Kidney epithelial cell (primary cell): ENCODE measurements at places on chromosomes 4 and X. TPM values are rescaled to one million over a fixed set of nuclear protein-coding genes. Genes with fewer than 3 reads are reported as not detected.

CXCL1 gene
- total RNA-seq, result 75.9 and 112 TPM in 2 replicates

ADAMTS3 gene
- total RNA-seq, result 3.4 and 3.5 TPM in 2 replicates

MAGEA12 gene
- not detected in 2 replicates for total RNA-seq

ZDHHC9 gene
- total RNA-seq, result 31.6 and 31.7 TPM in 2 replicates

DTHD1 gene
- not detected in 2 replicates for total RNA-seq

RPA4 gene
- 0.21 TPM in 1 of 2 replicates, not detected in the other for total RNA-seq

NXT2 gene
- 7.6 and 7.9 TPM in 2 replicates for total RNA-seq

DNA sequence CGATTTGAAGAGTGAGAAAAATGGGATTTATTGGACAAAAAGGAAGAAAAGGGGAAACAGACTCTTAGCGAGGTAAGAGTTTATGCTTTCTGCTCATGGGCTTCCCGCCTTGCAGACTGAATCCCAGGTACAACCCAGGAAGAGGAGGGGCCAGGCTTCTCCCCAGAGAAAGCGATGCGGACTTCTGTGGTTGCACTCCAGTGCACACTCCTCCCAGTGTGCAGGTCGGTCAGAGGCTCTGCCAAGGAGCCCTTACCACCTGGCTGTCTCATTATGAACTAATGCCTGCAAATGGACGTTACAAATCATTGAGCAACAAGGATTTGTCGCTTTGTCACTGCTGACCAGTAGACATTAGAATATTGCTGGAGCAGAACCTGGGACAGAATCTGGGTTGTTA, 39.9 kb upstream of the GLRA2 start:
- DNase-seq, result peak; percentile 25

- DNase-seq, result no peak
Measured at GRCh38 chr4:156594624-156595023, 377.0 kb downstream of the PDGFC start.

DNA sequence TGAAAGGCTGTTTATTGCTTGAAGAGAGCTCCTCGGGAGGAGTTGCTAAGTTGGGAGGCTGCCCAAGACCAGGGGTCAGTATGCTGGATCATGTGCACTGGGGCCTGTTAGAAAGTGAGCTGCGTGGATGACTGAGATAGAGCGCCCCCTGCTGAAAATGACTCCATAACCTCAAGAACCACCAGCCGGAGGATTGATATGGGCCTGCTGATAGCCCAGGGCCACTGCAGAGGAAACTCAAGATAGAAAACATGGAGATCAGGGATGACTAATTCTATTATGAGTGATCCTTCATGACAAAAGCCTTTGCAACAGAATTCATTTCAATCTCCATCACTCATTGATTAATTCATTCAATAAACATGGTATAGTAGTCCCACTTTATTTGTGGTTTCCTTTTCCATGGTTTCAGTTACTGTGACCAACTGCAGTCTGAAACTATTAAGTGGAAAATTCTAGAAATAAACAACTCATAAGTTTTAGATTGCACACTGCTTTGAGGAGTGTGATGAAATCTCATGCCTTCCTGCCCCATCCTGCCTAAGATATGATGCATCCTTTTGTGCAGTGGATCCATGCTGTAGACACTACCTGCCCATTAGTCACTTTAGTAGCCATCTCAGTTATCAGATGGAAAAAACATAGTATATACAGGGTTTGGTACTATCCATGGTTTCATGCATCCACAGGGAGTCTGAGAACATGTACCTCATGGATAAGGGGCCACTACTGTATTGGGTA, 126.7 kb upstream of the MBNL3 start:
- DNase-seq, result no peak

DNA sequence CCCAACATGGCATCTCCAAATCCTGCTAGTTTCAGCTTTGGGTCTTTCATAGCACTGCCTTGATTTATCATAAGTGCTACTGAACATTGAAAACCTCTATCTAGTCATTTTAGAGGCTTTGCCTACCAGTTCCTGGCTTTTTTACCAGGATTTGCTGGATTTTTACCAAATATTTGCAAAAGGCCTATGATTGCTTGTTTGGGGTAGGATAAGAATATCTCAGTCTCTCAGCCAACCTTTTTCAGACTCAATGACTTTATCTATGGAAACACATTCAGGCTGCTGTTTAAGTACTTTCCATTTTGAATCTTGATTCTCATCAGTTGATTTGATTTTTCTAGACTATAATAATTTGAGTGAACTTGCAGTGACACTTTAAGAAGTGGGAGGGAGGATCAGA, 80.1 kb downstream of the NPFFR2 start:
- no peak for DNase-seq

DNA sequence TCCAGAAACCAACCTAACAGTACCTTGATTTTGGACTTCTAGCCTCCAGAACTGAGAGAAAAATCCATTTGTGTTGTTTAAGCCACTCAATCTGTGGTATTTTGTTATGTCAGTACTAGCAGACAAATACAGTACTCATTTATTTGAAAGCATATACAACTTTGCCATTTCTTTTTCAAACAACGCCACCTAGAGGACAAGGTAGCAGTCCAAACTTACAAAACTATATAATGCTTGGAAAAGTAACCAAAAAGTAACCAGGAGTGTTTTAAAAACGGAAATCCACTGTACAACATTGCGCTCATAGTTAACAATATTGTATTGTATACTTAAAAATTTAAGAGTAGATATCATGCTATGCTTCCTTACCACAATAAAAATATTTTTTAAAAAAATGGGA, 37.0 kb upstream of the FGF13 start:
- no peak for DNase-seq

- DNase-seq, result peak; percentile 14
Measured at GRCh38 chrX:30735839-30736238, 82.6 kb downstream of the GK start.

DNA sequence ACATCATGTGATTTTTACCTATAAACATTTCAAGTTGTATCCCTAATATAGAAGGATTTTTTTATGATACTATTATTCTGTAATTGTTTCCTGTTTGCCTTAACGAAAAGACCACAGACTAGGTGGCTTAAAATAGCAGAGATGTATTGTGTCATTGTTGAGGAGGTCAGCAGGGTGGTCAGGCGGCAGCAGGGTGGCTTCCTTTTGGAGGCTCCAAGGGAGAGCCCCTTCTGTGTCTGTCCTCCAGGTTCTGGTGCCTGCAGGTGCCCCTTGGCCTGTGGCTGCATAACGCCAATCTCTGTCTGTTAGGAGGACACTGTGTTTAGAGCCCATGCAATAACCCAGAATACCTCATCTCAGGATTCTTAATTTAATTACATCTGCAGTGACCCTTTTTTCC, 118.1 kb downstream of the TBL1X start:
- no peak for DNase-seq

DNA sequence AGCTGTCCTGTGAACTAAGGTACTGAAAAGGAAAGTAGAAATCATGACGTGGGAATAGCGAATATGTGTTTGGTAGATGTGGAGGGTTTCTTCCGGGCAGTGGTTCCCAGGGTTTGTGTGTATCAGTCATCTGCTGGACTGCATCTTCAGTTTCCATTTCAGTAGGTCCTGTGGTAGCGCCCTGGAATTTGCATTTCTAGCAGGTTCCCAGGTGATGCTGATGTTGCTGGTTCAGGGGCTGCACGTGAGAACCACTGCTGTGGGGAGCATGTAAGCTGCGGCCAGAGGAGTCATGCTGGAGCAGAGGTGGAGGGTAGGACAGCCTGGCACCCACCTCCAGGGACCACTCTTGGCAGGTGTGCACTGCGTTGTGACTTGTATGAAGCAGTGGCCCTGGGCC, 47.1 kb downstream of the ARHGAP10 start:
- DNase-seq, result no peak

DNA sequence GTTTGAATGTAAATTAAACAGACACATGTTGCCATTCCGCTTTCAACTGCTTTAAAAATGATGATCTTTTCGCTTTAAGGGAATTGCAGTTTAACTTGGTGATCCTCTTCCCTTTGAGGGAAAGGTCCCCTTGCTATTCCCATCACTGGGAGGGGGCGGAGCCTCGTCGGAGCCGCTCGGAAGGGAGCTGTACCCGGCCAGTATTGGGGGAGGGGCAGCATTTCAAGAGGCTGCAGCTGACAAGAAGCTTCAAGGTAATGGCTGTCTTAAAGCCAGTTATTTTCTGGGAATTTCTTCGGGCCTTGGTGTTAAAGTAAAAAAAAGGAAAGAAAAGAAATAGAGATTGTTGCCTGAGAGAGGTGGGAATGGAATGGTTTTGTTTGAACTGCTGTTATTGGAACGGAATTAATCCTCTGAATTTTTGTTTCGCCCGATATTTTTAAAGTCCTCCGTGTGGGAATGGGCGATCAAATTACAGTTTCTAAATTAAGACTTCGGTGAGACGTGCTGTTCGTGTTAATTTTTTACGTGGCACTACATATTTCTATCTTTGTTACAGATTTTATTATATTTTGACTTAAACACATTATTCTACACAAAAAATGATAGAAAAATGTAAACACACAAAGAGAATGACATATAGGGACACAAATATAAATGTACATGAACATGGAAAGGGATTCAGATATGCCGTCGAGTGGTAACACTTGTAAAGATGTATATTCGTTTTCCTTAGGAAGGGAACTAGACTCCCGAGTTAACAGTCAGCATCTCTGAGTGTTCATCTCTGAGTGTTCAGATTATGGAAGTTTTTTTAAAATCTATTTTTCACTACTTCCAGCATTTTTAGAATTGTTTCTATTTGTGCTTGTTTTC, 9.2 kb downstream of the PWWP3B start:
- DNase-seq, result no peak

- DNase-seq, result no peak
Measured at GRCh38 chr4:134906404-134907023, 704.9 kb upstream of the PABPC4L start.

DNA sequence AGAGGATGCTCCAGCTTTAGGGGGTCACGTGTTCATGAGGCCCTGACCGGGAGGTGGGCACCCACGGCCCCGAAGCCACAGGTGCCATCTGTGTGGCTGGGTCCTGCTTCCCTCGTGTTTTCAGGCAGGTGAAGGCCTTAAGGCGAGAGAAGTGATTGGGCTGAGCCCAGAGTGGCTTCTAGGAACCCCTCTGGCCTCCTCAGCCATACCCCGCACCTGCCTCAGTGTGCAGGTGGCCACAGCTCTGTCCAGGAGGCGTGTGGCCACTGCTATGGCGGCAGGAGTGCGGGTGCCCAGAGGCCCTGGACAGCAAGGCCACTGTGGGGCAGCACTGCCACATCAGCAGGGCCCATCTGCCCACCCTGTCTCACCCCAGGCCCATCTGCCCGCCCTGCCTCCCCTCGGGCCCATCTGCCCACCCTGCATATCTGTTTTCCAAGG, 25.0 kb downstream of the NKX1-1 start:
- DNase-seq, result no peak
